AG08395 (cell line): ENCODE measurements at places on chromosomes 16 and 17.

DNA sequence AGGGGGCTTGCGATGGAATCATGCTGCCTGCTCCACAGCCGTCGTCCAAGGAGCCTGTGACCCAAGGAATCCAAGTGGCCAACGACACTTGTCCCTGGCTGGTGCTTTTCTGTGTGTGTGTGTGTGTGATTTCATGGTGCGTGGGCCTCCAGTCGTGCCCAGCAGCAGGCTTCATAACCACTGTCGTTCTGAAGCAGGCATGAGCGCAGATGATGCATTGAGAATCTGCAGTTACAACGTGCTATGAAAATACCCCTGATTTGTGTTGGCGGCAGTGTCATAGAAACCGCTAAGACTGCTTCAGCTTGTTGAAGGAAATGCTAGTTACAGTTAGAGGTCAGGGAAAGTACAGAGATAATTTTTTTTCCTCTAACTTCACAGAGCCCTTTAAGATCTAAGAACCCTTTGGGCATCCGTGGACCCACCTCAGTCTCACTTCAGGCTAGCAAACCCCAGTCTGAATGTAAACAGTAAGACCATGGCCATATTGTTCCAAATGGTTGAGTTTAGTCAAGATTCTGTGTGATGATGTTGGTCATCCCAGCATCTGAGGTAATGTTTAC, 15.6 kb downstream of the C16orf90 start:
- no peak for DNase-seq

GRCh38 chr17:74228306-74228978, 15.1 kb downstream of the TTYH2 start:
- DNase-seq, result no peak

DNA sequence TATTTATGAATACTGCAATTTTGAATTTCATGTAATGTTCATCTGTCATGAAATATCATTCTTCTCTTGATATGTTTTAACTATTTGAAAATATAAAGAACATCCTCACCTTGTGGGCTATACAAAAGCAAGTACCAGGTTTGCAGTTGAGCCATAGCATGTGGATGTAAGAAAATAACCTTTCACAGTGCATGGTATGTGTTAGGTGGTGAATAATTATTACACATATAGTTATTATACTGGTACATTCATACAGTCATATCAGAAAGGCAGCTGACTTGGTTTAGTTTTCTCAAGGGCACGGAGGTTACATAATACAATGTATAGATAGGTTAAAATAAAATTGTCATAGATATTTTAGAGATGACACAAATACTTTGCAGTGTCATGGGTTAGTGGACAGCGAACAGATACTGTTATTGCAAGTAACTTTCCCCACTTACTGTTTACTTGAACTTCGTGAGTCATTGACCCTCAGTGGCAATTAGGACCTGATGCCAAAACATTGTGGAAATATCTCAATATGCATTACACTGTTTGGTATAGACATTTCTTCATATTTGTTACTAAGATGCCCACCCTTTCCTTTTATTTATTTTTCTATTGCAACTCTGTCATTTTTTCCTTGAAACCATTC, 445.4 kb upstream of the GOT2 start:
- DNase-seq, result no peak

GRCh38 chr17:57861790-57862693, 12.2 kb upstream of the MRPS23 start:
- DNase-seq, result peak; percentile 66

GRCh38 chr17:81328978-81329926, 34.1 kb upstream of the SLC38A10 start:
- DNase-seq, result peak; percentile 95

GRCh38 chr16:3748307-3748706, 31.0 kb upstream of the TRAP1 start:
- no peak for DNase-seq

DNA sequence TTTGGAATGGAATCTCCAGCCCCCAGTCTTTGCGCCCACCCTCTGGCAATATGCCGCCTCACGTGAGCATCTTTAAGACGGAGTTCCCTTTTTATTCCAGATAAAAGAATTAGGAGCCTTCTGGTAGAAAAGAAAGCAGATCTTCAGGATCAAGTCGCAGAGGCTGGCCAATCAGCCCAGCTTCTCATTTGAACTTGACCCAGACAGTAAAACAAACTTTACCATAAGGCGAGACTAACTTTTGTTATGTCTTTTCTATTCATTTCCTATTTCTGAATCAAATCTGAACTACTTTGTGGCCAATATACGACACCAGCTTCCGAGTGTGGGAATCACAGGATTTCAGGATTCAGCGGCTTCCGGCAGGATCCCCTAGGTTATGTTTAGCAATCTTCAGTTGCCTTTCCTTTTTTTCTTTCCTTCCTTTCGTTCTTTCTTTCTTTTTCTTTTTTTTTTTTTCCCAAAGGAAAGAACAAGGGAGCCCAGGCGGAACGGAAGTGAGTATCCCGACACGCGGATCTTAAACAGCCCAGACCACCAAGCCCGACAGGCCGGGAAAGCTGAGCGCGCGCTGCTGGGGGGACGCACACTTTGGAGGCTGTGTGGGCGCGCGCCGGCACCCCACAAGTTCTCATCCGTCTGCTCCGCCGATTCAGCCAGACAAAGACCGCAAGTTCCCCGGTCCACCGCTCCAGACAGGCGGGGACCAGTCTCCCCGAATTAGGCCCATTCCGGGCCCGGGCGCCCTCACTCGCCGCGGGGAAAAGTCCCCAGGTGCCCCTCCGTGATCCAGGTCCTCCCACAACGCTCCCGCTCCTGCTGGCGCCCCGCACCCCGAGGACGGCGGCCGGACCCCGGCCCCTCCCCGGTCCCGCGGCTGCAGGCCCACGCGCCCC, 633 bp downstream of the TBC1D16 start:
- DNase-seq, result peak; percentile 28

- no peak for DNase-seq
Observed at GRCh38 chr17:75774991-75775668, 9.5 kb upstream of the UNK start.

DNA sequence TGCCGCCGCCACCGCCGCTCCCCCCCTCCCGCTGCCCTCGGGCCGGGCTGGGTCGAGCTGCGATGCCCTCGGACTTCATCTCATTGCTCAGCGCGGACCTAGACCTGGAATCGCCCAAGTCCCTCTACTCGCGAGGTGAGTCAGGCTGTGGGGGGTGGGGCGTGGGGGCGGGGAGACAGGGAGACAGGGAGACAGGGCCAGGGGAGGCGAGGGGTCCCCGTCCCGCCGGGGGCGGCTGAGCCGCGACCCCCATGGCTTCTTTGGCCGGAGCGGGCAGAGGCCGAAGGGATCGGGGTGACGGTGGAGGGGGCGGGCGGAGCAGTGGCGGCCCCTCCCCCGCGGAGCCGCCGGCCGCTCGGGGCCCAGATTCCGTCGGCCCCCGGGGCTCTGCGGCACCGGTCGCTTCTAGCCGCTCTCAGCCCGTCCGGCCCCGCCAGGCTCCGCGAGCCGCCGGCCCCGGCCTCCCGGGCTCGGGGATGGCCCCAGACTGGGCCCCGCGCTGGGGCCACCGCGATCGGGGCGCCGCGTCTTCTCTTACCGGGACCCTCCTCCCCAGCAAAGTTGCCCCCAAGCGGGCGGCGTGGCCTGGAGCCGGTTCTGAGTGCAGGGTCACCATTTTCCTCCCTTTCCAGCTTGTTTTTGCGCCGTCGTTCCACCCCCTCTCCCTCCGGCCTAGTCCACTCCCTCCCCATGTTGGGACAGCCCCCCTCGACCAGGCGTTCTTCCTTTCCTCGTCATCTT, 644 bp downstream of the NFAT5 start:
- DNase-seq, result peak; percentile 74

DNA sequence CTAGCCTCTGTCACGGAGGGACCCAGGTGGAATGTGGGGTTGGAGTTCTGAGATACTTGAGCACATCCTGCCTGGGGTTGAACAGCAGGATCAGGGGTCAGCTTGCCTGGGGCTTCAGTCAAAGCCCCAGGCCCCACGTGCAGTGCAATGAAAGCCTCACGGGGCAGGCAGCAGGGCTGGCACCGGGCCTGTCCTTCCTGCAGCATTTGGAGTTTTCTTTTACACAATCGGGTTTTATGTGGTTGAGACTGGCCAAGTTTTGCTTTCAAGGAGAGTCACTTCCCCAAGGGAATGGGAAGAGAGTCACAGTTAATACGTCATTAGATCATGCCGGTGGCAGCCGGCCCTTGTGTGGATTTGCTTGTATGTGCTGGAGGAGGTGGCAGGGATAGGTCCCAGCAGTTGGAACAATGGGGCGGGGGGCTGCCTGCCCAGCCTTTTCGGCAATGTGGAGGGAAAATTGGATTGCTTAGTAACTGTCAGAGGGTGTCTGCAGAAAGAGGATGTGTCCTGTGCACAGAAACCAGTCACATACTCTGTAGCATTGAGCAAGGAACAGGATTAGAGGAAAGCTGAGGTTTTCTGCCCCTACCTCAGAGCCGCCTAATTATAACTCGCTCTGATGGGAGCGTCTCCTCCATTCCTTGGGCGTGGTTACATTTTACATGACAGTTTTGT, 4.5 kb downstream of the RMI2 start:
- DNase-seq, result peak; percentile 82

- DNase-seq, result no peak
Observed at GRCh38 chr17:81511554-81511803, 1.1 kb downstream of the ACTG1 start.

DNA sequence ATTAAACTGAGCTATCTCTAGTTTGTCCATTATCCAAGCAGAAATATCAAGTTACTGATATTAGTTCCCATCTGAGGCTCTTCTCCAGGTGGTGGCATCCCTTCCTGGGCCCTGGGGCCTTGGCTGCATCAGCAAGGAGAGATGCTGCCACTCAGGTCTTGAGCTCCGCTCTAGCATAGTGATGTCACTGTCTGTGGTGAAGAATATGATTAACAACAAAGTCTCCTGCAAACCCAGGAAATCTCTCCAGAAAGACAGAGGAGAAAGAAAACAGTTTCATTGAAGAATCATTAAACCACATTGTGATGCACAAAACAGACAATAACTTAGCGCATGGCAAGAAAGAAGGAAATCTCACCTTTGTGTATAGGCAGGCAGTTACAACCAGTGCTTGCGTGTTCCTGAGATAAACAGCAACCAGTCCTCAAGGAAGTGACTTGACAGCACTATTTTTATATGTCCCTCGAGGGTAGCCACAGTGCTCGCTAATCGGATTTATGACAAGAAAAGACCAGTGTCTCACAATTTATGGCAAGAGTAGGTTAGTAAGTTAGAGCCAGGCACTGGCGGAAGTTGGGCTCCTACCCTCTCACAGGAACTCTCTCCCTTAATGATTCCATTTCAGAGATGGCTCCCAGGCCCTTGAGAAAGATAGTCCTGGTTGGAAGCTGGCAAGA, 151.1 kb downstream of the AHSP start:
- DNase-seq, result no peak

DNA sequence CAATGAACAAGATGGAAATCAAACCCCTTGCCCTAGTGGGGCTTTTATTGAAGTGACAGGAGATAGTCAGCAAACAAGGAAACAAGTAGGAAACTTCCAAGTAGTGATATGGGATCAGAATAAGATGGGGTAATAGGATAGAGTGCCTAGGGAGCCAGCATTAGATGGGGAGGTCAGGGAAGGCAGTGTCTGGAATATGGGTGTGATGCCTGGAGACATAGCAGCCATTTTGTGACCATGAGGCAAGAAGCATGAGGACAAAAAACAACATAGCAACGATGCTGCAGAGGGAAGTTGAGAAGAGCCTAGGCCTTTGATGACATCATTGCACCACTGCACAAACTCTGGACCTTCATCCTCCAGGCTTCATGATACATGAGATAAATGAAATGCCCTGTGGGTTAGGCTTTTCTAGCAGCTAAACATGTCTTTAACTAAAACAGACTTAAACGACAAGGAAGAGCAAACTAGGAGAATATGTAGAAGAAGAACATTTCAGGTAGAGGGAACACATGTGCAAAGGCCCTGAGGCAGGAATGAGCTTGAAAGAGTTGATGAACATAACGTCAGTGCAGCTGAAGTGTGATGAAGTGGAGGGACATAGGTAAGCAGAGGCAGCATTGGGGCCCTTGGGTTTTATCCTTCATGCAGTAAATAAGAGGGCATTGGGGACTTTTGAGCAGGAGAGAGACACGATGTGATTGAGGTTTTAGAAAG, 18.2 kb upstream of the TMEM11 start:
- no peak for DNase-seq

DNA sequence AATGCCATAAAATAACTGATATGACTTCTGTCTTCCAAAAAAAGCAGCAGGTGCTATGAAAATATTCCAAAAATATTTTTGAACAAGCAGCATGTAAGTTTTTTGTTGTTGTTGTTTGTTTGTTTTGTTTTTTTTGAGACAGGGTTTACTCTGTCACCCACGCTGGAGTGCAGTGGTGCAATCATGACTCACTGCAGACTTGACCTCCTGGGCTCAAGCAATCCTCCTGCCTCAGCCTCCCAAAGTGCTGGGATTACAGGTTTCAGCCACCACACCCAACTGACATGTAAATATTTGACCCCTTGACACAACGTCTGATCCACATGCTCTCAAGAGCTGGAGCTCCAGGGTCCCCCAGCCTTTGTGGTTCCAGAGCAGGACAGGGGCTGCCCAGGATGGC, 98.4 kb downstream of the LITAF start:
- no peak for DNase-seq

DNA sequence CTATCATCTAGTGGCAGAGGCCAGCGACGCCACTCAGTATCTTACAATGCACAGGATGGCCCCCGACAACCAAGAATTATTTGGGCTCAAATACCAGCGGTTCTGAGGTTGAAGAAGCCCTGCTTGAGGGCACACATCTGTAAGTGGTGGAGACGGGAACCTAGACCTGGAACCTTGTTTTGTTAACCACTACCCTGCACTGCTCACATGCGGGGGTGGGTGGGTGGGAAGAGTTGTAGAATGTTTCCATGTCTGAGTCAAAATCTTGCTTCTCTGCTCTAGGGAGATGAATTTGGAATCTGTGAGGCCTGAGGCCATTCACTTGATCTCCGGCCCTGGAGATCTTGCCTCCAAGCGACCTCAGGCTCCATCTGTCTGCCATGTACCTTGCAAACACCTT, 44.1 kb downstream of the ABCC1 start:
- no peak for DNase-seq

DNA sequence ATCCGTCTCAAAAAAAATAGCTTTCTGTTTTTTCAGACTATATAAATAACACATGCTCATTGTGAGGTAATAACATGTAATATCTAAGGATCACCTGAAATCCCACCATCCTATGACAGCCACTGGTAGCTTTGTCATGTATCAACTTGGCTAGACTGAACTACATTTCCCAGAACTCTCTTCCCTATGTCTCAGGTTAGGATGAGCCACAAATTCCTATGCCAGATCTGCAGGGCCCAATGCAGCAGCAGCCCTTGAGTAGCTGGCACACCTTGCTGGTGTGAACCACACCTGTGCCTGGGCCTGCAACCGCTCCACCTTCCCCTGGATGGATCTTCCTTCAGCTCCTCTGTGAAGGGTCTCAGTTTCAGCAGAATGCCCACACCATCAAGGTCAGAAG, 28.1 kb downstream of the OGFOD1 start:
- no peak for DNase-seq

GRCh38 chr16:73031155-73031866, 16.6 kb downstream of the ZFHX3 start:
- DNase-seq, result peak; percentile 80
